ENCODE measurements at places on chromosomes 13 and 19.

- no peak for DNase-seq
Measured at GRCh38 chr19:13825489-13826441, 30.5 kb downstream of the ZSWIM4 start.

DNA sequence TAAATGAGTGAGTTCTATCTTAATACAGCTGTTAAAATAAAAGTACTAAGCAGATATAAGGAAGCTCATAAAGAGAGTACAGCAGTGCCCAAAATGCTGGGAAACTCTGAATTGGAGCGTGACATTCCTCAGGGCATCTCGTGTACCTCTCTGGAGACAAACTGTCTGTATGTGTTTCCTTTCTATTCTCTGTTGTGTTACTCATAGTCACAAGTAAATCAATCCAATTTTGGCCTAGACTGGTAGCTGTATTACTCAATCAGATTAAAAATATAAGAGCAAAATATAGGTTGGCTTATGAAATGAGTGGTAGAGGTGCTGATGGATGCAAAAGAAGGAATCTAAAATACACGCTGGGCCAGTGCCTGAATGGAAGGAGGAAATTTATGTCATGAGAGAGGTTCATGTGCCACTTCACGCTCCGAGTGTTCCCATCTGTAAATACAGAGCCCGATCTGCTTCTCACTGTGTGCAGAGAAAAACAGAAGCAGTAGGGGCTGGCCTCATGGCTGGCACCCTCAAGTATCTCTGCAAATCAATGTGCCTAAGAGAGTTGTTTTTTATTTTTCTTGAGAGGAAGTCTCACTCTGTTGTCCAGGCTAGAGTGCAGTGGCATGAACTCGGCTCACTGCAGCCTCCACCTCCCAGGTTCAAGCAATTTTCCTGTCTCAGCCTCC, 58.7 kb upstream of the RGCC start:
- no peak for DNase-seq

- peak; percentile 31 for DNase-seq
Measured at GRCh38 chr19:52941941-52942385, 18.7 kb upstream of the ZNF888 start.

GRCh38 chr19:31256593-31256960, 92.7 kb downstream of the TSHZ3 start:
- DNase-seq = no peak

DNA sequence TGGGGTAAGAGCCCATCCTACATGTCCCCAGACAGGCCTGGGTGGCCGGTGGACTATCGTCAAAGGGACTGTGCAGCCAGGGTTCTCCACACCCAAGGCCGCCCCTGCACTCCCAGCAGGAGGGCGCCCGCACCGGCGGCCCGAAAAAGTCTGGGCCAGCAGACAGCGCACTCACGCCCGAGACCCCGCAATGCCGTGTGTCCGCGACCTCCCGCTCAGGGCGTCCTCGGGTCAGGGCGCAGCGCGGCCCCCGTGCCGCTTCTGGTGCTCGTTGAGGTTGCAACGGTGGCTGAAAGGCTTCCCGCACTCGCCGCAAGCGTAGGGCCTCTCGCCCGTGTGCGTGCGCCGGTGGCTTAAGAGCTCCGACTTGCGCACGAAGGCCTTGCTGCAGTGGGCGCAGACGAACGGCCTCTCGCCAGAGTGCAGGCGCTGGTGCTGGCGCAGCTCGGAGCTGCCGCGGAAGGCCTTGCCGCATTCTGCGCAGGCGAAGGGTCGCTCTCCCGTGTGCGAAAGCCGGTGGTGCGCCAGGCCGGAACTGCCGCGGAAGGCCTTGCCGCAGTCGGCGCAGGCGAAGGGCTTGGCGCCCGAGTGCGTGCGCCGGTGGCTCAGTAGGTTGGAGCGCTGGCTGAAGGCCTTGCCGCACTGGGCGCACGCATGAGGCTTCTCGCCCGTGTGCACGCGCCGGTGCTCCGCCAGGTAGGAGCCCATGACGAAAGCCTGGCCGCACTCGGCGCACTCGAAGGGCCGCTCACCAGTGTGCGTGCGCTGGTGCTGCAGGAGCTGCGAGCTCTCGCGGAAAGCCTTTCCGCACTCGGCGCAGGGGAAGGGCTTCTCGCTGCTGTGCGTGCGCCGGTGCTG, 2.8 kb upstream of the A1BG start:
- DNase-seq = no peak
